ENCODE measurements at places on chromosomes 4 and X.

DNA sequence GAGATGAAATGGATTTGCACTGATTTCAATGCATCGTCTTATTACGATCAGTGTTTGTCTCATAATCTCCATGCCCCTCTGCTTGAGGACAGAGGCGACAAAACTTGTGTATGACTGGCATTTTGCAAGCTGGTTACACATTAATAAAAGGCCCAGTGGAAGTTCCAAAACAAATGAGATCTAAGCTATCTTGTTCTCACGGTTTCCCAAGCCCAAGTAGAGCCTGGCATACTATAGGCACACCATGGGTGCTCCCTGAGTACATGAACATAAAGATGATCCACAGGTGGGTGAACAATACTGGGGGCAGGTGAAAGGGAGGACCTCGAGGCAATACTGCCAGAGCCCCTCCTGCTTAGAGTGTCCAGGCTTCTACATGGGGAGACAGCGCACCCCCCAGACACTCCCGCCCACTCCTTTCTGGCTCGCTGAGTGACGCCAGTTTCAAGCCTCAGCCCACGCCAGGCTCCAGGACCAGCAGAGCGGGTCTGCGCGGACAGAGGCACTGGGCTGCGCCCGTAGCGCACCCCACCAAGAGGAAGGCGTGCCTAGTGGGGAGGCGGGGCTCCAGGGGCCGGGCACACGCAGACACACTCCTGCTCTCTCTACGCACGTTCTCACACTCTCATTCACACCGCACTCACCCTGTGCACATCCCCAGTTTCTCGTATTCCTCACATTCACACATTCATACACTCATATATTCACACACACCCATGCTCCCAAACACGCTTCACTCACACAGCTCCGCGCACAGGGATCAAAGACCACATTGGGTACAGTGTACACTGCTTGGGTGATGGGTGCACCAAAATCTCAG, 8.9 kb upstream of the GSX2 start:
- DNase-seq, result peak; percentile 24

DNA sequence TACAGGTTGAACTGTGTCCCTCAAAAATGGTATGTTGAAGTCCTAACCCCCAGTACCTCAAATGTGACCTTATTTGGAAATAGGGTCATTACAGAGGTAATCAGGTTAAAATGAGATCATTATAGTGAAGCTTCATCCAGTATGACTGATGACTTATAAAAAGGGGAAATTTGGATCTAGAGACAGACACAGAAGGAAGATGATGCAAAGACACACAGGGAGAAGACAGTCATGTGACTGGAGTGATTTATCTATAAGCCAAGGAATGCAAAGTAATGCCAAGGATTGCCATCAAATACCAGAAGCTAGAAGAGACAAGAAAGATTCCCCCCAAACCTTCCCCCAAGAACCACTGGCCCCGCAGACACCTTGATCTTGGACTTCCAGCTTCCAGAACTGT, 155.2 kb downstream of the RBMX2 start:
- DNase-seq, result no peak

- no peak for DNase-seq
Observed at GRCh38 chr4:173698557-173699262, 168.7 kb upstream of the HAND2 start.

DNA sequence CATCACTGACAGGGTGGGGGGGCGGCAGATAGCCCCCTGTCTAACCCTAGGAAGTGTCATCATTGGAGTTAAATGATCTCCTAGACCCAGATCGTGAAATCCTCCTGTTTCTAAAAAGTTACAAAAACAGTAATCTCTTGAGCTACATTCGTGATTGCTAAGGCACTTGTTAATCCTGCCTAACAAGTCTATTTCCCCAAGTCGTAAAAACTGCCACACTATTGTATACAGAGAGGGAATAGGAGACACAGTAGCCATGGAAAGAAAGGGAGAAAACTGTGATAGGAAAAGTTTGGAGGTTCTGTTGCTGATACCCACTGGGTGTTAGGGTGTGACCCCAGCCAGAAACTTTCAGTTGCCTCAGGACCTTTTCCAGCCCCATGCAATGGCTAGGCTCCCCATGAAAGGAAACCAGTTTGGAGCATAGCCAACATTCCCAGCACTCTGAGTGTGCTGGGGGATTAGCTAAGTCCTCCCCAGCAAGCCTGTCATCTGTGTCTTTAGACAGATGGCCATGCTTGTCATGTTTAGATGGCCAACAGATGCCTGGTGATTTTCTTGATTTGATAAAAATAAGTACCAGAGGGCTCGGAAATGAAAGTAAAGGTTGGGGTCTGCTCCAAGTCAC, 63.3 kb upstream of the ANXA10 start:
- DNase-seq, result no peak

DNA sequence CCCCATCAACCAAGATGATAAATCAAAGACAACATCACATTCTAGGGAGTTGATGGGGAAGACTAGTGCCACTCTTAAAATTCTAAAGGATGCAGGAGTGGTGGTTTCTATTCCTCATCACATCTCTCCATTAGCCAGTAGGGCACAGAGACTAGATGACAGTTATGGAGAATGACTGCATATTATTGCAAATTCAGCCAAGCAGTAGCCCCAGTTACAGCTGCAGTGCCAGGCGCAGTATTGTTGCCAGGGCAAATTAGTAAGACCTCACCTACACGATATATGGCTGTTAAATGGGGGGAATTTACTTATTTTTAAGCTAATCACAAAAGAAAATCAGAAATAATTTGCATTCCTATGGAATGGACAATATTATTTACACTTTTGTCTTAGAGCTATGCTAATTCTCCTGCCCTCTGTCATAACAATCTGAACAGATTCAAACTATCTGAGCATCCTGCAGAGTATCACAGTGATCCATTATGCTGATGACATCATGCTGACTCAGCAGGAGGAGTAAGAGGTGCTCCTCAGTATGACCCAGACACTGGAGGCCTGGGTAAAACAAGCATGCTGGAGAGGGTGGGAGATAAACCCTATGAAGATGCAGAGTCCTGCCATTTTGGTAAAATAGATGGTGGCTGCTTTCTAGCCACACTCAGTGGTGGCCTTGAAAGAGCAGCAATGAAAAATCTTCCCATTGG, 24.7 kb downstream of the ETNPPL start:
- DNase-seq, result no peak

DNA sequence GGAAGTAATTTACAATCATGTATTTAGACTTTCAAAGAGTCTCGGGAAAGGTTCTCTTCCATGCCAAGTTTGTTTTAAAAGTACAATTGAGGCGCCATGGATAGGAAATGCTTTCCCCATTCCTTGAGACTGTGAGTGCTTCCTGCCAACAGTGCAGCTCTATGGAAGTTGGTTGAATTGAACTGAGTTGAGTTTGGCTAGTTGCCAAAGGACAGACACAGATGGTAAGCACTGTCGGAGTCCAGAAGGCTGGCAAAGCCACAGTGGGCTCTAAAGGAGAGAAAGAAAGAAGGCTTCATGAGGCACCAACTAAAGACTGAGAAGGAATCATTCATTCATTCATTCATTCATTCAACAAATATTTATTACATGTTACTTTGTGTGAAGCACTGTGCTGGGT, 4.3 kb upstream of the KCNE5 start:
- DNase-seq, result no peak

DNA sequence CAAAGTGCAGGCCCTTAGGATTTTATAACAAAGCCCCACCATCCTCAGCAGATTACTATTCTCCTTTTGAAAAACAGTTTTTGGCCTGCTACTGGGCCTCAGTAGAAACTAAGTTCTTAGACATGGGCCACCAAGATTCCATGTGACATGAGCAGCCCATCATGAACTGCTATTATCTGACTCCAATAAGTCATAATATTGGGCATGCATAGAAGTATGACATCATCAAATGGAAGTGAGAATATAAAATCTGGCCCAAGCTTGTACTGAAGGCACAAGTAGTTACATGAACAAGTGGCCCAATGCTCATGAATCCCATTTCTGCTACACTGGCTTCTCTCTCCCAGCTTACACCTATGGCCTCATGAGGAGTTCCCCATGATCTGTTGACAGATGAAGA, 404.8 kb downstream of the EPHA5 start:
- DNase-seq, result no peak

DNA sequence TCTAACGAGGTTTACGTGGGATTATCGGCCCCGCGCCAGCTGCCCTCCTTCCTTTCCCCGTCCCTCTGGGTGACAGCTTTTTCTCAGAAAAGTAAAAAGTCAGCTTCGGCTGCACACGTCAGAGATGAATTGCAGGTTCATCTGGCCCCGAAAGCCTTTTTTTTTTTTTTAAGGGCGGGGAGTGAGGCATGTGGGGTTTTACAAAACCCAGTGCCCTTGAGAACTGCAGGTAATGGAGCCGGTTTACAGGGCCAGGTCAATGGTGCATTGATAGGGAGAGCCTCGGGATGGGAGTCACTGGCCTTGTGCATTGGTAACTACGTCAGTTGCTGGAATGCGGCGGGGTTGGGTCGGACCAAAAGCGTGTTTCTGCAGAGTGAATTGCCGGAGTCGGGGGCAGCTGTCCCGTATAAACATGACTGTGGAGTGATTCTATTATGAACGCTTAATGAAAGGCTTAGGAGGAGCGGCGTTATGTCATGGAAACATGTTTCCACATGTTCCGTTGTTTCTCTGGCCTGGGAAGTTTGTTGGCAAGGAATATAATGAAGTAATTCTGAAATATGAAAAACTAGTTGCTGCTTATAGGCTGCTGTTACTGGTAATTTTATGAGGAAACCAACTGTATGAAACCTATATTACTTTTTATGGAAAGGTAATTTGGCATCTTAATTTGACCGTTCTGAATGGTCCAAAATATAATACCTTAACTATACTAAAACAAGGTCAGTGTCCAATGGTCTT, 1.1 kb downstream of the HSPA4L start:
- DNase-seq, result peak; percentile 47

DNA sequence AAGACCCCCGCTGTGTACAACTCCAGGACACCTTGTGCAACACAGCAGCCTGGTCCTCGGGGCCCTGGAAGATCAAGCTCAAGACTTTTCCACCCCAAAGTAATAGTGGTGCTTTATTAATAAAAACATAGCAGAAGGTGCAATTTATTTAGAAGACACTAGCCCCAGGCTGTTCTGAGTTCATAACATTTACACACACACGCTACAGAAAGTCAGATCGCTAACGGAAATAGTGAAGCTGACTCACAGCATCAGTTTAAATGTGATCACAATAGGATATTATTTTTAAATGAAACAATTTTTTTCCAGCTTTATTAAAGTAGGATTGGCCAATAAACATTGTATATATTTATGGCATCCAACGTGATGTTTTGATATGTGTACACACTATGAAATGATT, 141.0 kb downstream of the STK32B start:
- no peak for DNase-seq

DNA sequence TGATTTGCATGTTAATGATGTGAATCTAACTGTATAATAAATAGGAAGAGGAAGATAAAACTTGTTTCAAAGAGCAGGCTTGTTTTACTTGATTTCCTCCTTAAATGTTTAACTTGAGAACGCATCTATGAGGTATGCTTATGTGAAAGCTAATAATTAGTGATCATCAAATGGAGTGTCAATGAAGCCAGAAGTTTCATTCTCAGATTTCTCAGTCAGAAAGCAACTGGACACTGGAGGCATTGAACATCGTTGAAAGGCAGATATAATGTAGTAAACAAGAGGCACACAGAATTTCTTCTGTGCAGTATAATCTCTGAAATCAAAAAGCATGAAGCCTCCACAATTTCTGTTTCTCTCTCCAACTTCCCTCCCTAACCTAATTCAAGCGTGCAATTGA, 672.9 kb downstream of the ADGRL3 start:
- DNase-seq, result no peak

- DNase-seq, result no peak
Observed at GRCh38 chr4:24181005-24181404, 291.2 kb upstream of the PPARGC1A start.

- no peak for DNase-seq
Observed at GRCh38 chr4:155735496-155735895, 23.3 kb upstream of the GUCY1B1 start.

- DNase-seq, result no peak
Observed at GRCh38 chr4:60034361-60034760, 1165.8 kb upstream of the ADGRL3 start.

GRCh38 chr4:76203541-76203940, 10.1 kb downstream of the SCARB2 start:
- peak; percentile 43 for DNase-seq

- no peak for DNase-seq
Observed at GRCh38 chr4:102817021-102817605, 10.2 kb downstream of the UBE2D3 start.

DNA sequence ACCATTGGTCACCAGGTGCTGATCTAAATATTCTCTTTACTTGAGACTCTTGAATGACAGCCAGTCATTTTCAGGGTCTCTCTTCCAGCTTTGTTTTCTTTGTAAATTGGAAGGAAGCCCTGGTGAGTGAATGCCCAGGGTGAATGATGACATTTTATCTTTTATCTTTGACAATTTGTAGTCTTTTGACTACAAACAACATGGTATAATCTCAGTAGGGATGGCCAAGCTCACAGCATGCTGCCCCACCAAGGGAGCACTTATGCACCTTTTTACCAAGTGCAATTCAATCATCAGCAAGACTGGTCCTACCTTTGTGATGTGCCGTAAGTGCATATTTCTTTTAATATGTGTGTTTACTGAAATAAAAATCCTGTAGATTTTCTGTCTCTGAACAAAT, 5.7 kb downstream of the AFM start:
- DNase-seq, result no peak
